ENCODE measurements at places on chromosomes 13 and 19. TPM values are rescaled to one million over a fixed set of nuclear protein-coding genes. Genes with fewer than 3 reads are reported as not detected.

GRCh38 chr13:98385606-98386005, 191.3 kb downstream of the STK24 start:
- no peak for DNase-seq

GRCh38 chr13:44140888-44141724, 232.5 kb upstream of the SERP2 start:
- no peak for DNase-seq

- DNase-seq = no peak
Measured at GRCh38 chr13:38702669-38703068, 15.8 kb downstream of the FREM2 start.

DNA sequence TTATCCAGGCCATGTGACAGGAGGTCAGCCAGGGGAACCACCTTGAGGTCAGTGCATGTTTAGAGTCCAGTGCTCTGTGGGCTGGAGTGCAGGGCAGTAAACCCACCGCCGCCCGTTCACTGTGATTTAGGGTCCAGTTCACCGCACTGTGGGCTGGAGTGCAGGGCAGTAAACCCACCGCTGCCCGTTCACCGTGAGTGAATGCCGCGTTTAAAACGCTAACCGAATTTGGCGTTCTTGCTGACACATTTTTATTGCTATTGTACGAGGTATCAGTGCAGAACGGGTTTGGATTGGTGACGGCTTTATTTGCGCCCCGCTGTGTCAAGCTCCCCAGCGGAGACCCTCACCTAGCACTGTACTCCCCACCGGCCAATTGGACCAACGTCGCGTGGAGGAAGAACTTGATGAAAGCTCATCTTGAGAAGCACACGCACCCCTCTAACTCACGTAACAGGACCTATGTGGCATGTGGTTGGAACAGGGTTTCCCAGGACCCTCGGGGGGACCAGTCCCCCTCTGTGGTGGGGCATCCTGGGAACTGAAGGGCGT, 27.9 kb downstream of the C13orf46 start:
- DNase-seq = no peak

- peak; percentile 55 for DNase-seq
Measured at GRCh38 chr19:39679056-39679790, 23.5 kb downstream of the LGALS16 start.

- DNase-seq = no peak
Measured at GRCh38 chr19:18886972-18887371, 9.0 kb downstream of the CERS1 start.

GRCh38 chr19:40614622-40615411, 13.6 kb downstream of the LTBP4 start:
- DNase-seq = peak; percentile 51

DNA sequence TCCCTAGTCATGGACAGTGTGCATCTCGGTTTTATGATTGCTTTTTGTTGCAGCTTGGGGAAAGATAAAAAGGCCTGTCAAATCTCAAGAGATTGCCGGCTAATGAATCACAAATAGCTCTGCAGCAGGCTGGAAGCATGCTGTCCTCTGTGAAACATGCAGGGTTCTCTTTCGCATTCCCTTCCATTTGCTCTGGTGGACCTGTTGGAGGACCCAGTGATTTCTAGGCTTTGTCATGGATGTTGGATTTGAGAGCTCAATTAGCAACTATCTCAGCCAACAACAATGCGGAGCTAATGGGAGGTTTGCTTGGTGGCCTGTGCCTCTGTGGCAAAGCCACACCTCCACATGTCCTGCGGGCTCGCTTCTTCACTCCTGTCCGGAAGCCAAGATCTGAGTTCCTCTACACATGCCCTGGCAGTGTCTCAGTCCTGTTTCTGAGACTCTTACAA, 418.1 kb upstream of the ARGLU1 start:
- DNase-seq = no peak

DNA sequence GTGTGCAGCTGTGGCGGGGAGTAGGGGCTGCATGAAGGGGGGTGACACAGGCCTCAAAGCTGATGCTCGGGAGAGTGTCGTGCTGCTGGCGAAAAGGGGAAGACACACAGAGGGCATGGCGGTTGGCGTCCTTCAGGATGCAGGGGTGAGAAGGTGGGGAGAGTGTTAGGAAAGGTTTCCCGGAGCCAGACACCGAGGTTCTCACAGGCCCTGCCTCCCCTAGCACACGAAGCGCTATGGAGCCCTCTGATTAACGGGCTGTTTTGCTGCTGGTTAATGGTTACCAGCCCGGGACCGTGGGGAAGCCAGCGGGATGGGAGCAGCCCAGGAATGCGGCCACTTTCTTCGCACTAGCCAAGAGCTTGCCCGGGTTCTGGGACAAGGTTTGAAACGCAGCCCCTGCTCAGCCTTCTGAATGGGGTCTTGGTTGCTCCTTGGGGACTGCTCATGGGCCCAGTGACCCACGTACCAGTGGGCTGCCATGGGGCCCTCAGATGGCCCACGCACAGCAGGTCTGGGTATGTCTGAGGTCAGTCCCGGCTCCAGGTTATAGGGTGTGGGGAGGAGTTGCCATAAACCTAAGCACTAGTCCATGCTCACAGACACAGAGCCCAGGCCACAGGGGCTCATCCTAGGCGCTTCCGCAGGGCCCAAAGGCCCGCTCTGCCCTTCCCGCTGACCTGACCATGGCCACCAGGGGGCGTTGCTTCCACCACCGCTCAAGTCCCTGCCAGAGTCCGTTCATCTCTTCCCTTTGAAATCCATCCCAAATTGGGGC, 31.3 kb upstream of the ISYNA1 start:
- DNase-seq = no peak

DNA sequence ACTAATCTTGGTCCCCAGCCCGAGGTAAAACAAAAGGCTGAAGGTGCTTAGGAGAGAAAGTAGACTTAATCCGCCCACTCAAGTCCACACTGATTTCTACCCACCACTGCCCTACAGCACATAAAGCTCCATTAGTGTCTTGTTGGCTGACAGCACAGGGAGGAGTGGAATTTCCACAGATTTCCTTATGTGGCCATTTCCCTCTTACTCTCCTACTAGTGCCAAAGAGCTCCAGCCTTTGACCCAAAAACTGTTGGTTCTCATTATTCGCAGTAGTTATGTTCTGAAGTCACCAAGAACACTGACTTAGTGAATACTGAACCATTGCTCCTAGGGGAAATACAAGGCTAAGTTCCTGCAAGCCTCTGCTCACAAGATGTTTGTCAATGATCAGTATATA, 61.2 kb downstream of the RAB20 start:
- no peak for DNase-seq

DNA sequence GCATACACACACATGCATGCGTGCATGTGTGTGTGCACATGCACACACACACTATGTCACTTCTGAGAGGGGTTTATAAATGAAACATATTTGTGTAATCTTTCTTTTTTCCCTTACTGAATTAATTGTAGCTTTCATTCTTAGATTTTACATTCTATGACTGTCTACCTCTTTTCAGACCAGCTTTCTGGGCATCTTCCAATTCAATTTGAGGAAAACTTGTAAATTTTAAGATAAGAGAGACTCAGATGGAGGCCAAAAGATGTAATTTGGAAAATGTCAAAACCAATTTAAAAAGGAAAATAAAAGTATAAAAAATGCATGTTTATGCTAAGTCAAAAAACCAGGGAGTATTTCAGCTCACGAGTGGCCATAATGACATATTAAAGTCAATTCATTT, 594.5 kb downstream of the OLFM4 start:
- no peak for DNase-seq

- DNase-seq = no peak
Measured at GRCh38 chr13:74026753-74027152, 107.5 kb downstream of the KLF12 start.

GRCh38 chr19:41564515-41565378, 11.2 kb upstream of the CEACAM21 start:
- no peak for DNase-seq

Gene CD22
- total RNA-seq = not detected

Gene SIGLEC12
- total RNA-seq = not detected

Gene EBI3
- total RNA-seq = 0.85 TPM

Gene NLRP7
- not detected for total RNA-seq

Gene POLR1G
- total RNA-seq = 8.3 TPM

Gene KLK7
- not detected for total RNA-seq

Gene F2RL3
- total RNA-seq = 4.1 TPM

Gene NXNL1
- total RNA-seq = not detected

Gene ZNF865
- 17.6 TPM for total RNA-seq

Gene ZNF266
- 6.7 TPM for total RNA-seq

Gene KRTDAP
- not detected for total RNA-seq

Measured in gastrocnemius medialis (tissue), 4 donors.